ENCODE measurements at places on chromosomes 12 and 14.

DNA sequence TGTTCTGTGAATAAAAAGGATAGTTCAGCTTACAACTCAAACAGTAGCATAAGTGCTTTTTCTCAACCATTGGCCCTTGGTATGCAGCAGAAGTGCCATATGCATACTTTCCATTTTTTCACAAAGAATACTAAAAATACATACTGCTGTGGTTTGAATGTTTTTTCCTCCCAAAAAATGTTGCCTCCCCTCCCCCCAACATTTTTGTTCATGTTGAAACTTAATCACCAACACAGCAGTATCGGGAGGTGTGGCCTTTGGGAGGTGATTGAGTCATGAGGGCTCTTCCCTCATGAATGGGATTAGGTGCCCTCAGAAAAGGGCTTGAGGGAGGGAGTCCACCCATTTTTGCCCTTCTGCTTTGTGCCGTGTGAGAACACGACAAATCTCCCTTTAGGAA is 198.6 kb downstream of the ESR2 start:
- DNase-seq: no peak

DNA sequence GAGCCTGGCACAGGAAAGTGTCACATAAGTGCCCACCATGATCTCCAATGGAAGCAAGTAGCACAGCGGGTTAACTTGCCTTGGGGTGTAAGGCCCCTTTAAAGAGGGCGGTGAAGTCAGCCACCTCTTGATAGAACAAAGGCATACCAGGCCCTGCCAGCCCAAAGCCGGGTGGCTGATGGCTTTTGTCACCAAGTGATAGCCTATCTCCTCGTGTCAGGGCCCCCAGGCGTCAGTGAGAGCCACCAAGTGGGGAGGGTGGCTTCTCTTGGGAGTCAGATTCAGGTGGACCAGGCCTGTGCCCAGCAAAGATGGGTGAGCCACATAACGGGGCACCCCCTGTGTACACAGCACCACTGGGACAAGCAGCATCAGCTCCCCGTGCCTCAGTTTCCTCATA is 8.3 kb upstream of the MYL2 start:
- no peak for DNase-seq

DNA sequence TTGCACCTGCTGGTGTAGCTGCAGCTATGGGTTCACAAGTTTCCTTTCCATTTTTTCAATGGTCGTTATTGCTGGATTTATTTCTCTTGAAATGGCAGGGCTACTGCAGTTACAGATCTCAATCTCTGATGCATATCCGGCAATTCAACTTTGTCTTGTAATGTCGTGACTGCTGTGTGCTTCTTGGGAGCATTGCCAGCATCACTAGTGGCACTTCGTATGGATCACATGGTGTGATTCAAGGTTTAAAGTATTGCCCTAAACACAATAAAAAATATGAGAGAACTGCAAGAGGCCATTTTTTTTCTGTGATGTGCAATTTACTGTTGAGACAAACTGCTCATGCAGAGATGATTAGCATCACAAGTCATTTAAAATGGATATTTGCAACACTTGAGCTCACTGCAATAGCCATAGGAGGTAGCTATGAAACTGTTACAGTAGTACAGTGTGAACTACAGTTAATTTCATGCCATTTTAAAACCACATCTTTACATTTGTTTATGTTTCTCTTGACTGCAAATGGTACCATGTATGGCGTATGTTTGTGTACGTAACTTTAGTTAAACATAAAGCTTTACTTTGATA is 217.4 kb upstream of the PDE3A start:
- no peak for DNase-seq

DNA sequence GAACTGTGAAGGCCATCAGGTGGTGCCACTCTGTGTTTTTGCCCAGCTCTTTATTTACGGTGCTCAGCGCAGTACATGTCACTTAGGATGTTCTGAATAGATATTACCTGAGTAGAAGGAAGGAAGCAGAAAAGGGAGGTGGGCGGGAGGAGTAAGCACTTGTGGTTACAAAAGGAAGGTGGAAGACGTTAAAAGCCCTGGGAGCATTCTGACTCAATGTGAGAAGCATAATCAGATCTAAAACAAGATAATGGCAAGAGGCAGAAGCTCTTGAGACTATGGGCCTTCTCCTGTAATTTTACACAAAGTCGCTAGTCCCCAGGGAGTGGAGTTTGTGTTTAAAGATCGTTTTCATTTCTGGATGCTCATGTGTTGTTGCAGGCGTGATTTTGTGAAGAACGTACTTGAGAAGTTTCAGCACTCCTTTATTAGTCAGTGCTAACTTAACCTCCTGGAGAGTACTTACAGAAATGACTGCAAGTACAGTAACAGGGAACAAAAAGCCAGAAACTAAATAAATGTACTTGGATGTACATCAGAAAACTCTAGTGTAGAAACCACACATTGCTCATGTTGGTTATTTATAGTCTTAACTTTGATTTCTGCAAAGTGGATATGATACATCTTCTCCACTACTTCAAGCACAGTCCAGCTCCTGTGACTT is 1523.5 kb downstream of the AACS start:
- DNase-seq: no peak

DNA sequence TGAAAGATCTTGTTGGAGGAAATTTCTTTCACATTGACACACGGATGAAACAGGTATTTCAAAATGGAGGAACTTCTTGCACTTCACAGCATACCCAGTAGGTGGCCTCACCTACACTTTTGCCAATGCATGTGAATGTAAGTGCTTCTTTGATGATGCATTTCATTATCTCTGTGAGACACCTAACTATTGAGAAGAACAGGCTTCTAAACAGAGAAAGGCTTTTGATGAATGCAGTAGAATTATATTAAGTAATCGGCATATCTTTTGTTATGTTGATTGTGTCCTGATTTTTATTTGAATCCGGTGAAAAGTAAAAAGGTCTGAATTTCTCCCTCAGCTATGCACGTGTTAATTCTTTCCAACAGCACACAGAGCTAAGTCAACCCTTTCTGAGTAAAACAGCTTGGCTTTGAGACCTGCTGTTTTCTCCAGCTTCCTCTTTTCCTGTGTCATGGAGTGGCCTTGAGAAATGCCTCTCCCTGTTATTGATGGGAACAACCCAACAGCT is 399.0 kb downstream of the NAV3 start:
- DNase-seq: peak; percentile 62

DNA sequence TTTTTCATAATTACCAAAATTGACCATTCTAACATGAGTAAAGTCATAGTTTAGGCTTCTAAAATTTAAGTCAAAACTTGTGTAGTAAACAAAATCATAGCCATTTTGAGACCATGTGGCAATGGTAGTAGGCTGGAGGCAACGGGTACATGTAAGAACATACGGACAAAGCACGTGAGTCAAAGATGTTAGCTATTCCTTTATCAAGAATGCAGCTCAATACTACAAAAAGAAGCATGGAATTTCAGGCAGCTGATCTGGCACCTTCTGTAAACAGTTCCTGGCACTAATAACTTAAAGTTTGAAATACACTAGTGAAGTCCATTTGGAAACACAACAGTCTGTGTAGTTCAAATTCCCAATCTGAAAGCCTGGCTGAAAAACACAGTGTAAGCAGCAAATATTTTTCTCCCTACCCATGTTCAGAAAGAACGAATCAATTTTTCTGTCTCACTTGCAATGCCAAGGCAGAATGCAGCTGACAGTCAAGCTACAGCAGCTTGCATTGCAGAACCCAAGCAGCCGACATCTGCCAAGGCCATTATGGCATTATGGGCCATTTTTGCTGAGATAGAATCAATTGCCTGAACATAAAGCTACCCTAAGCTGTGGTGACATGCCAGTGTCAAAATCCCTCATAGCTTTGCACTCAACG is 29.3 kb downstream of the MYF5 start:
- no peak for DNase-seq
